ENCODE measurements at places on chromosomes 5 and 9. TPM values are rescaled to one million over a fixed set of nuclear protein-coding genes. Genes with fewer than 3 reads are reported as not detected.

DNA sequence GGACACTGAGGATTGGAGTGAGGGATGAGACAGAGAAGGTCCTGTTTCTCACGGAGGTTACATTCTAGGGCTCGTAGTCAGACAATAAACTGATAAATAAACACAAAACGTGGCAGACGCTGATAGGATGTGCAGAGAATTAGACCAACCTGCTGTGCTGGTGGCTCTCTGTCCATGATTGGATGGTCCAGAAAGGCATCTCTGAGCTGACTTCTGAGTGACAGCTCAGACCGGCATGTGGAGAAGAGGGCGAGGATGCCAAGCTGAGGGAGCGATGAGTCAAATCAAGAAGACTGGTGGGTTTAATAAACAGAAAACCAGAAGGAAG, 132.3 kb upstream of the TAF11L2 start:
- DNase-seq = no peak

- no peak for DNase-seq
These were observed 7.9 kb downstream of the HAND1 start for GRCh38 chr5:154470137-154470536.

The ORM2 gene
- total RNA-seq = not detected

GRCh38 chr9:76510041-76510440, 51.1 kb downstream of the GCNT1 start:
- no peak for DNase-seq

- no peak for DNase-seq
These were observed 57.8 kb downstream of the ZNF462 start for GRCh38 chr9:106920701-106921283.

The SLC4A9 gene
- total RNA-seq = not detected

The FAM78A gene
- 5.7 TPM for total RNA-seq

The BTNL3 gene
- not detected for total RNA-seq

The SPINK13 gene
- total RNA-seq = not detected

DNA sequence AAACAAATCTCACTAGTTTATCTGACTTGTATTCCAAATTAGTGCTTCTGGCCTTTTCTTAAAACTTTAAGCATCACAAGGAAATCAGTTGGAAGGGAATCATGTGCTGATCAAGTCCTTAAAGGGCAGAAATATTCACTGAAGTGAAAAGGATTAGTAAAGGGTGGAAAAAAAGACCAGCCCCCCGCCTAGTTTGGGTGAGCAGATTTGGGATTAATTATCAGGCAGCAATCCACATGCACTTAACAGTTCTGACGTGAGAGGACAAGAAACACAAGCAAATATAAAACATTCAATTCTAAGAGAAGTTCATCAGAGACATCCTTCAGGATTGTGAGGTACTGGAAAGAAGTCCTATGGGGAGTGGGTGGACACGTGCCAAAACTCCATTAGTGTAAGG, at the start of gene TYRP1:
Gene TYRP1 (plus strand): TSS at position 245 of the 400 bp plus-strand sequence. CDS start 612 bp downstream, outside the sequence.
- no peak for DNase-seq

The PROB1 gene
- 4.9 TPM for total RNA-seq

All from thoracic aorta (tissue), 2 donors.